ENCODE measurements at places on chromosomes 1 and 21.

GRCh38 chr1:3904843-3905185, 4.7 kb upstream of the C1orf174 start:
- no peak for DNase-seq

DNA sequence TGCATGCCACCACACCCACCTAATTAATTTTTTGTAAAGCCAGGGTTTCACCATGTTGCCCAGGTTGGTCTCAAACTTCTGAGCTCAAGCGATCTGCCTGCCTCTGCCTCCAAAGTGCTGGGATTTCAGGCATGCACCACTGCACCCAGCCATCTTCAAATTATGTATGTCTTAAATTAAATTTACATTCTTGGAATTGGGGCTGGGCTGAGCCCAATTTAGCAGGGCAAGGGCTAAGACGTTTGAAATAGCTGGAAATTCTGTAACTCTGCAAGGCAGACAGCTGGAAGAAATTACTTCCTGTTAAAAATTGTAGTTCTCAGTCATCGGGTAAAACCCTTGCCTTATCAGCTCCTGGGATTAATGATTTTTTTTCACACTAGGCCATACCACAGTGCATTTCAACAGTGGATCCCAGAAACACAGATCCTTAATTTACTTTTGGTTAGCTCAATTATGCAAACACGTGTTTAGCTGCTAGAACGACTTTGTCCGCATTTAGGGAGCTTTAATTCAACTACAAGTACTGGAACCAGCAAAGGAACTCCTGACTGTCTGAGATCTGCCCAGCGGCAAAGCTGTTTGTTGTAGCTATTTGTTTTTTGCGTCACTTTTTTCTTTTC, 83.3 kb downstream of the OLFML3 start:
- DNase-seq, result no peak

- no peak for DNase-seq
Observed at GRCh38 chr1:167130829-167131510, 37.1 kb downstream of the STYXL2 start.

- DNase-seq, result no peak
Observed at GRCh38 chr1:54361342-54361741, 44.9 kb downstream of the SSBP3 start.

DNA sequence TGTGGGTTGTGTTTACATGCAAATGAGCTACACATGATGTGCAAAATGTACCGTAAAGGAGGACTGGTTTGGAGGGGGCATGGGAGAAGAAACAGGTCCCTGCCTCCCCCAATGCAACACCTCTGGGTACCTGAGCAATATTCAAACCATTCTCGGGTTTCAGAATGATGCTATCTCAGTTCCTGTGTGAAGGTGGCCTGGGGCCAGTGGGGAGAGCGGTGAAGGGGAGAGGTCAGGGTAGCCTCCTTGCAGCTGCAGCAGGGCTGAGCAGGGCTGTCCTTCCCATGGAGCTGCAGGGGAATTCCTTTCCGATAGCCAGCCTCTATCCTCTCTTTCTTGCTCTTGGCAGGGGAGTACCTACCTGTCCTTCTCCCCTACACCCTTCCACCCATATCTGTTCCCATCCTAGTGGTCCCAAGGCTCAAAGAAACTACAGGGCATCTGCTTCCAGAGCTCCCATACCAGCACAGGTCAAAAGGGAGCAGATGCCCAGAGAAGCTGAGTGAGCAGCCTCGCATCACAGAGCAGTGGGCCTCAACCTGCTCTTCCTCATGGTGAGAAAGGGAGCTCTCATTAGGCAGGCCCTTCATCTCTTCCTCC, 11.9 kb downstream of the MEF2D start:
- DNase-seq, result no peak

GRCh38 chr1:230797376-230797920, 50.3 kb downstream of the CAPN9 start:
- no peak for DNase-seq

DNA sequence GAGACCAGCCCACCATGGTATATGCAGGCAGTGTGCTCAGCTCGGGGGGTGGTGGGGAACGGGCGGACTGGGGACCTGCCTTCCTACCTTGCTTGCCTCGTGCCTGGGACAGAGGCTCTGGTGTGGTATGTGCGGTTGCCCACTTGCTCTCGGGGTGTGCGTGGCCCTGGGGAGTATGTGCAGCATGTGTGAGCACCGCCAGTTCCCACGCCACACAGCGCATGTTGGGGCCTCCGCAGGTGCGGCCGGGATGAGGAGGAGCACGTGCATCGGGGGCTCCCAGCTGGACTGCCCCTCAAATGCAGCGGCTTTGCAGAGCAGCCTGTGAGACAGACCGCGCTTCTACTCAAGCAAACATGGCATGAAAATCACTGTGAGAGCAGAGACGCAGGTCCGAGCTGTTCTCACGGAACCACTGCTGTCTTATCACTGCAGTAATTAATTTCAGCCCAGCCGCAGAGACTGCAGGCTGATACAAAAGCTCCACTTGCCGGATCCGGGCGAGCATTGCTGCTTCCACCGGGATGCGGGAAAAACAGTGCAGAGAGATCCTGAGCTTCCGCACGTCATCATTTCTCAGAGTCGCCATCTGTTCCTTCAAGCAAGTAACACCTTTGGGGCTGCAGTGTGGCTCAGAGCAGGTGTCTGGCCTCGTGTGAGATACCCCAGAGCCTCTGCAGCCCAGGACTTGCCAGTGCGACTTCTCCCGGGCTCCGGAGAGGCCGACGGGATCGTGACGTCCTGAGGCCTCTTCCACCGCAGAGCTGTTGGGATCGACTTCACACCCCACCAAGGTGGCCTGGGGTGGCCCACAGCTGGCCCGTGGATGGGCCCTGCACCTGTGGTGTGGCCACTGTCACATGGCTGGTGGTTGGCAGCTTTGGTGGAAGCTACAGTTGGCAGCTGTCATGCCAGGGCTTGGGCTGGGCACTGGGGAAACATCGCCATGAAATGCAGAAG, 92.6 kb upstream of the ACTRT2 start:
- DNase-seq, result no peak

DNA sequence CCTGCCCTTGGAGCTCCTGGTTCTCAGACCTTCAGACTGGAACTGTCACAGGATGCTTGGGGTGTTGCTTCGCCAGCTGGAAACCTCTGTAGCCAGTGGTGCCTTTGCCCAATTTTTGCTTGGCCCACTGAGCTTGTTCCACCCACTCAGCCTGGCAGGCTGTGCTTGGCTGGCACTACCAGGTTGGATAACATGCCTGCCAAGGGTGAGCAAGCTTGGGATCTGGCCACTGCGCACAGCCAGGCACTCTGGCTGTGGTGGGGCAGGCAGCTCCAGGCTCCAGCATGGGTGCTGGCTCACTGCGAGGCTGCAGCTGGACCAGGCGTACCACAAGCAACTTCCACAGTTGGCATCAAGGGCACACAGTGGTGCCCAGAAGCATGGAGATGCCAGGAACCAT, 967.8 kb upstream of the NCAM2 start:
- DNase-seq, result no peak

- DNase-seq, result no peak
Observed at GRCh38 chr1:65321879-65322278, 12.5 kb downstream of the DNAJC6 start.

GRCh38 chr1:33573661-33574060, 101.2 kb downstream of the ZSCAN20 start:
- DNase-seq, result no peak

DNA sequence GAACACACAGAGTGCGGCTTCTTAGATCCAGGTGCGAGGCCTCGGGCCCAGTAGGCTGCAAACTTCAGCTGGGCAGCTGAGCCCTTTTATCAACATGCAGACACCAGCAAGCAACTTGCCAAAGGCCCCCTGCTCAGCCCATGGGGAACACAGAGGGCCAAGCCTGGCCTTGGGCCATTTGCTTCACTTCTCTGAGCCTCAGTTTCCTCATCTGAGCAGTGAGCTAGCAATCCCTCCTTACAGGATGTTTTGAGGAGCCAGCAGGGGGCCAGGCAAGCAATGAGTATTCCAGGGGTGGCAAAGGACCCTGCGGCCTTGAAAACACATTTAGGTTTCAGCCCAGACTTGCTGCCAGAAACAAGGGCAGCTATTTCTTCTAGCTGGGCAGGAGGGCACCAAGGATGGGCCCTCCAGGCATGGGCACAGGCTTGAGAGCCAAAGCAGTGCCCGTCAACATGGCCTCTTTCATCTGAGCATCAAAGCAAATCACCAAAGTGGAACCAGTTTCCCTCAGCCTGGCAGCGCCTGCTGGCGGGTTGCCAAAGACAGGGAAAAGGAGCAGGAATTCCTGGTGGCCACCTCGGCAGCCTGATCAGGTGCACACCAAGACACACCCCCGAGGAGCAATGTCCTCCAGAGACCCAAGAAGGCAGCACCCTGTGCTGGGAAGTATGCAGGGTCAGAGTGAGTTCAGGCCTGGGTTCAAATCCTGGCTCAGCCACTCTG, 1.4 kb downstream of the MATN1 start:
- no peak for DNase-seq

- DNase-seq, result no peak
Observed at GRCh38 chr1:34055818-34056217, 109.2 kb downstream of the CSMD2 start.

DNA sequence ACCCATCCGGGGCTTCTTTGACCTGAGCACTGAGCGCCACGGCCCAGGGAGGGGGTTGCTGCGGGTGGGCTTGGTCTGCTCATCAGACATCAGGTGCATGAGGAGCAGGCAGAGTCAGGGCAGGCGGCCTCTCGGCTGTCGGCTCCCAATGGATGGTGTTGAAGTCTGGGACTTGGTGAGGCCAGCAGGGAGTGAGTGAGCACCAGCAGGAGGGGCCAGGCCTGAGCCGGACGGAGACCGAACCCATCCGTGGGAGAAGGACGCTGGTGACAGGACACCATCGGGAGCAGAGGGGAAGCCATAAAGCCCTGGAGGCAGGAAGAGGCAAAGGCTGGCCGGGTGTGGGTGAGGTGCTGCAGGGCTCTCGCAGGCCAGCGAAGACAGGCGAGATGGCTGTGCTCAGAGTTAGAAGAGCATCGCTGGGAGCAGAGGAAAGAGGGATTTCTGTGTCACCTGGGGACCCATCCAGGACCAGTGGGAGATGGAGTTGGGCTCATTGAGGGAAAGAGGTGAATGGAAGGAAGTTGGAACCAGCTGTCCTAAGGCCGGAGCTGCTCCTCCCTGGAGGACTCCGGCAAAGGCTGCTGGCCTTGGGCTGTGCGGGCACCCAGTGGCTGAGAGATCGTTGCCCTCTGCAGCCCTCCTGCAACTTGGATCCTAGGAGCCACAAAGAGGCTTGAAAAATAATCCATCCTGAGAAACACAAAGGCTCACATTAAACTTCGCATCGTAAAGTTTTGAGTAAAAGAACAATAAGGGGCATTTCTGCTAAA, 49.9 kb downstream of the PDE9A start:
- no peak for DNase-seq

DNA sequence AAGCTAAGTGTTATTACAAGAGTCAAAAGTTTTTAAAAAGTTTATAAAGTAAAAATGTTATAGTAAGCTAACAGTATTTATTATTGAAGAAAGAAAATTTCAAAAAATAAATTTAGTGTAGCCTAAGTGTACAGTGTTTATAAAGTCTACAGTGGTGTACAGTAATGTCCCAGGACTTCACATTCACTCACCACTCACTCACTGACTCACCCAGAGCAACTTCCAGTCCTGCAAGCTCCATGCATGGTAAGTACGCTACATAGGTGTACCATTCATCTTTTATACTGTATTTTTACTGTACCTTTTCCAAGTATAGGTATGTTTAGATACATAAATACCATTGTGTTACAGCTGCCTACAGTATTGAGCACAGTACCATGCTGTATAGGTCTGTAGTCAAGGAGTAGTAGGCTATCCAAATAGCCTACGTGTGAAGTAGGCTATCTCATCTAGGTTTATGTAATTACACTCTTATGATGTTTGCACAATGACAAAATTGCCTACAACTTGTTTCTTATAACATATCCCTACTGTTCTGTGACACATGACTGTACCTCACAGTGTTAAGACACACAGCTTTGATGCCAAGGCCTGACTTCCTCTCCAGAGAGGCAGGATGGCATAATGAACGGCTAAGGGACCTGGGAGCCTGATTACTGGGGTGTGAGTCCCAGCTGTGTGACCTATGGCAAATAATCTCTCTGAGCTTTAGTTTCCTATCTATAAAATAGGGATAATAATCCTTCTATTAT, 12.7 kb downstream of the DHCR24 start:
- DNase-seq, result no peak

- no peak for DNase-seq
Observed at GRCh38 chr1:224718470-224719053, 102.4 kb downstream of the CNIH3 start.

- no peak for DNase-seq
Observed at GRCh38 chr21:43956670-43957035, 55.5 kb upstream of the TRAPPC10 start.

DNA sequence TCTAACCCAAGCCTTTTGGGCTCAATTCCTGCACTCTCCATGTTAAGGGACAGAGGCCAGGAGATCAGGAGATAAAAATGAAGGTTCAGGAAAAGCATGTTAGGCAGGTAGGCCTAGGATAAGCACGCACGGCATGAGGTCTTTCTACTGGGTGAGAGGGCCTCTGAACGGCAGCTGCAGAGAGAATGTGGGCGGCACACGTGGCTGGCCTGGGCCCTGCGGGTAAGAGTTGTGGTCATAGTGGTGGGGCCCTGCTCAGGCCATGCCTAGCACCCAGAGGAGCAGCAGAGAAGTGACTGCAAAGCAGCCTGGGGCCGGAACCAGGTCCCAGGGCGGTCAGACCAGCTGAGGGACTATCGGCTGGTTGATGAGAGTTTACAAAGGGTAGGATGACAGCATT, 7.5 kb upstream of the FOXO6 start:
- DNase-seq, result no peak

GRCh38 chr1:198185146-198185545, 28.3 kb downstream of the NEK7 start:
- DNase-seq, result no peak

- no peak for DNase-seq
Observed at GRCh38 chr1:199490769-199491527, 536.6 kb upstream of the NR5A2 start.

DNA sequence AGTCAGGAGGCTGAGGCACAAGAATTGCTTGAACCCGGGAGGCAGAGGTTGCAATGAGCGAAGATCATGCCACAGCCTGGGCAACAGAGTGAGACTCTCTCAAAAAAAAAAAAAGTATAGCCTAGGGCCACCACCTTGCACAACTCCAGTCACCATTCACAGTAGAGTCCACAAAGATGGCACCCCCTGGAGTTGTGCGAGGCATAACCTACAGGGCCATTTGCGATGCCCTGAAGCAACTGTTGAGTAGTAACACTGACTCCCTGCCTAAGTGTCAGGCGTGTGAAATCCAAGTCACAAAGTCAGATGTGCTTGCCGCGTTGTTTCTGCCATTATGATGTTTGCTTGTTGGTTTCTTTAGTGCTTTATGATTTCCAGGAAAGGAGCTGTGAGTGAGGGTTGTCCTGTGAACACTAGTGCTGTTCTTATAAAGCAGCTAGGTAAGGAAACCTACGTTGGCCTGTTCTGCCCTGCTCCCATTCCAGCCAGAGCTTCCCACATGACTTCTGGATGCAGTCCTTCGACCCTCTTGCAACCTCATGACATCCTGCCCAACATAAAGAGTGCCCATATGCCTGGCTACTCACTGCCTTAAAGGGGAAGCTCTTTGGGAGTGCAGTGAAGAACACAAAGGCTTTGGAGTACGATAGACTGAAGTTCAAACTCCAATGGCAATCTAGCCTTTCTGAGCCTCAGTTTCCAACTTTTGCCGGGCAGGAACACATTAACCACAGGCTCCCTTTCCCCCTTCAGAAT, 29.8 kb downstream of the FHAD1 start:
- no peak for DNase-seq

GRCh38 chr1:32291708-32292538, at the start of gene HDAC1:
Gene HDAC1 (plus strand): TSS chr1:32292083. CDS start chr1:32292170, 87 bp downstream.
- DNase-seq, result peak; percentile 78

- no peak for DNase-seq
Observed at GRCh38 chr1:84985365-84985764, 11.5 kb downstream of the MCOLN2 start.

- DNase-seq, result no peak
Observed at GRCh38 chr1:171872430-171872829, 31.1 kb downstream of the DNM3 start.
